ENCODE measurements at places on chromosomes 2 and 18.

GRCh38 chr2:130378898-130379214 is 23.0 kb downstream of the PTPN18 start:
- DNase-seq = no peak

- DNase-seq = no peak
These were observed 30.7 kb downstream of the PKP4 start for GRCh38 chr2:158487419-158487818.

- DNase-seq = no peak
These were observed 50.4 kb upstream of the CNGA3 start for GRCh38 chr2:98295721-98296414.

GRCh38 chr18:44386401-44386800 is 294.3 kb upstream of the SETBP1 start:
- DNase-seq = no peak

DNA sequence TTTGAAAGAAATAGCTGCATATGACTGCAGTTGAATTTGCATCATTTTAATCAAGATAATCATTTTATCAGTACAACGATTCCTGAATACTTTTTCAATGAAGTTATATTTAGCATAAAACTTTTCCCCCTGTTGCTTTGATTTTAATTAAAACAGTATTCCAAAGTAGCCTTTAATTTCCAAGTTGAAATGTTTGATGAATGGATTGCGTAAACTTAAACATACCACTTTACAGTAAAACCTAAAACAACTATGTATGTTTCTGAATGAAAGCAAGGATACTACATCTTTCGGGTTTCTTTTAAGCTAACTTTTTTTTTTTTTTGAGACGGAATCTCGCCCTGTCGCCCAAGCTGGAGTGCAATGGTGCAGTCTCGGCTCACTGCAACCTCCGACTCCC is 1.4 kb downstream of the SPAST start:
- no peak for DNase-seq

DNA sequence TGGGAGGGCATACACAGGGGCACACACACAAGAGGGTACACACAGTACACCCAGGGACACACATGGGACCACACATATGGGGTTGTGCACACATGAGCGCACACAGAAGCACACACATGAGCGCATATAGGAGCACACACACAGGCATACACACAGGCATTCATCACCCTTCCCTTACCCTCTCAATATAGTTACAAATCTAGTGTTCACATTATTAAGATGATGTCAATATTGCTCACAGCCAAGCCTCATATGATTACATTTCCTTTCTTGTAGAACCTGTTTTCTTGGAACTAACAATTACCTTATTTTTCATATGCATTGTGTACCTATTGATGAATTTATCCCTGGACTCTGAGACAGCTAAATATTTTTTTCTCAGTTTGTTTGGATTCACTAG is 156.7 kb downstream of the FHOD3 start:
- no peak for DNase-seq

DNA sequence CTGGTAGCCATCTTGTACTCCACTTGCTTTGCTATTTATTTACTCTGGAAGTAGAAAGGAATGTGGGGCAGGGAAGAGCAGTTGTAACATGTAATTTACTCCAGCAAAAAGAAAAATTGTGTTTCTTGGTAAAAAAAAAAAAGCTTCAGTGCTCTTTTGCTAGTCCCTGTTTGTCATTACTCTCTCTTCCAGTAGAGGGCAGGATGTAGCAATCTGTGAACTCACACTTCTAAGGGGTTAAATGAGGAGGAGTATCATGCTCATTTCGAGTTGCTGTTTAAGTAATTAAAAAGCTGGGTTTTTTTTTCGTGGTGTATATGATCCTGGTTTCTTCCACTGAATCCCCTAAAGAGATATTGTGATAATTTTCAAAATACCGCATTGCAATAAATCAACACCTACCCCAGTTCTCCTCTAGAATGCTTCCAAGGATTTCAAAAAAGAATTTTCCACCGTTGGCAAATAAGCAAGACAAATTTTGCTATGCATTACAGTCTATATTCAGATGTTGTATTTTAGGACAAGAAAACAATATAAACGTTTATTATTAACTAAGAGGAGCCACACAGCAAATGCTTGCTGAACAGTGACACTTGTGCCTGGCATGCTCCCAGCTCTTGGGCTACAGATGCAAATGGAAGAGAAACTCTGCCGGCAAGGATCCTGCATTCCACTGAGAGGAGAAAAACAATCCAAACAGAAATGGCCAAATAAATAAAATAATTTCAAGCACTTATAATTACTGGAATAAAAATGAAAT is 261.6 kb downstream of the ASXL3 start:
- no peak for DNase-seq

- no peak for DNase-seq
These were observed 12.6 kb downstream of the RNF149 start for GRCh38 chr2:101295895-101296294.

DNA sequence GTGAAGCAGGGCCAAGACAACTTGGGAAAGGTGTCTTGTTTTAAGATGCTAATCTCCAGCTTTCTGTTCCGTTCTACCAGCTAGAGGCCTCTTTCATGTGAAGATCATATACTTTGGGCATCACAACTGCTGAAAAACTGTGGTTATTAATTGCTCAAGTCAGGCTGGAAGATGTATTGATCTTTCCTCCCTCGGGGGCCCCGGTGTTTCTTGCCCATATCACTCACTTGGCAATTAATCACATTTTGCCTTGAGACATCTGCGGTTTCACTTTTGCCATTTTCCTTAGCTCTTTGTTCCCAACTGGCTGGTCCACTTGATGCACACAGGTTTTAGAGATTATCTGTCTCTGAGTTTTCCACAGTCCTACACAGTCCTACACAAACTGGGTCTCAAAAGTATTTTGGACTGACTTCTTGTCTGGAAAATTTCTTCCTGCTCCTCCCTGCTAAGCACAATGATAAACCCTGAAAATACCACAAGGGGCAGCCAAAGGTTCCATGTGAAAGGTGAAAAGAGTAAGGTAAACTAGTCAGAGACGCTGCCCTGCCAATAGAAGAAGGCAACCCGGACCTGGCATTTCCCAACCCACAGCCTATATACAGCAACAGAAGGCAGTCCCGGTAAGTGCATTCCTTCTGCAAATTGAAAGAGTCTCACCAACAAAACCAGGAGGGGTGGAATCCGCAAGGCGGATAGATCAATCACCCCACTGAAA is 181.0 kb downstream of the AFF3 start:
- DNase-seq = no peak

DNA sequence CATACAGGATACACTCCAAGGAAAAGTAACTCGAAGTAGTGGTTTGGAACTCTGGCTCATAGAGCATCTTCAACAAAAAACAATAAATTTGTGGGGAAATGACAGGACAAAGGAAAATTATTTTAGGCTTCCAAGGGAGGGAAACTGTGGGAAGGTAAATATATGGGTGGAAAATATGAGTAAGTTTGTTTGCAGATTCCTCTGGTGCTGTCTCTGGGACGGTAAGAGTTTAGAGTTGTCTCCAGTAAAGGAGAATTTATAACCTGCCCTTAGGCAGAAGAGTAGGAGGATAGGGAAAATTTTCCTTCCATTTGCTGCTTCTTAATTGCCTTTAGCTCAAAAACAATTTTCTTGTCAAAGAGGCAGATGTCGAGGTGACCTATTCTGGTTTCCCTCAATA is 19.3 kb downstream of the HNMT start:
- no peak for DNase-seq

- no peak for DNase-seq
These were observed 1390.5 kb upstream of the CELF4 start for GRCh38 chr18:38956068-38956467.

DNA sequence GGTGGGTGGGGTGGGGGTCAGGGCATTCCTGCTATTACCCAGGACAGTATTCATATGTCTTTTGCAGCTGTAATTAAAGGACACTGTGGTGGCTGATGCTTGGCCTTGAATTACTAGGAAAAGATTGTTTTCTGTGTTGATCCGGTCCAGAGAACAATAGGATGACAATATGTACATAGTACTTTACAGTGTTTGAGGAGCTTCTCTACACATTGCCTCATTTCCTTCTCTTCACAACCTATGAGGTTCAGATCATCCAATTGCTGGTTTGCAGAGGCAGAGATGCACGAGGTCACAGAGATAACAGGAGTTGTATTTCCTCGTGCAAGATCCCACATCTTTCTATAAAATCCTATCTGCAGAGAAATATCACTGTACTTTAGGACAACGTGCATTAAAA is 119.5 kb downstream of the LIPG start:
- DNase-seq = no peak

DNA sequence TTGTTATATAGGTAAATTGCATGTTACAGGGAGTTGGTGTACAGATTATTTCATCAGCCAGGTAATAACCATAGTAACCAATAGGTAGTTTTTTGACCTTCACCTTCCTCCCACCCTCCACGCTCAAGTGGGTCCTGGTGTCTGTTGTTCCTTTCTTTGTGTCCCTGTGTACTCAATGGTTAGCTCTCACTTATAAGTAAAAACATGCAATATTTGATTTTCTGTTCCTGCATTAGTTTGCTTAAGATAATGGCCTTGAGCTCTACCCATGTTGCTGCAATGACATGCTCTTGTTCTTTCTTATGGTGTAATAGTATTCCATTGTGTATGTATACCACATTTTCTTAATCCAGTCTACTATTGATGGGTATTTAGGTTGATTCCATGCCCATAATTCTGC is 233.7 kb upstream of the EPC2 start:
- DNase-seq = no peak
